ENCODE measurements at places on chromosomes 5 and 9. TPM values are rescaled to one million over a fixed set of nuclear protein-coding genes. Genes with fewer than 3 reads are reported as not detected.

The TICAM2 gene
- 3.5 TPM for total RNA-seq

The AMBP gene
- not detected for total RNA-seq

The TMOD1 gene
- total RNA-seq, result 1.6 TPM

The INSL4 gene
- total RNA-seq, result not detected

The SLC28A3 gene
- 0.85 TPM for total RNA-seq

The RORB gene
- total RNA-seq, result 0.10 TPM
